ENCODE measurements at places on chromosomes 12 and 14.

GRCh38 chr14:82412545-82412944 lies 878.9 kb upstream of the SEL1L start:
- no peak for DNase-seq

DNA sequence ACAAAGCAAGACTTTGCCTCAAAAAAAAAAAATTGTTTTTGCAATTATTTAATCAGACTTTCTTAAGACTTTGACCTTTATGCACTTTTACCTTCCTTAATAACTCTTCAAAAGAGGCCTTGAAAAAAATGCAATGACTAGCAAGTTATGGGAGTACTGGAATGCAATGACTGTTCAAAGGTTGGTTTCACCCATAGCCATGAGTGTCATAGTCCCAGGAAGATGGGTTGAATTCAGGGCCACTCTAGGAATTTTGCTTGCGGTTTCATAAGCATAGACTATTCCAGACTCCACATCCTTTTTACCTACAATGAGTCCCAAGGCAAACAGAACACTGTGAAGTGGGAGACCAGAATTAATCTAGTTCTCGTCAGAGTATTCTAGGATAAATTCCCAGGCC lies 29.4 kb upstream of the DENND5B start:
- DNase-seq: no peak

DNA sequence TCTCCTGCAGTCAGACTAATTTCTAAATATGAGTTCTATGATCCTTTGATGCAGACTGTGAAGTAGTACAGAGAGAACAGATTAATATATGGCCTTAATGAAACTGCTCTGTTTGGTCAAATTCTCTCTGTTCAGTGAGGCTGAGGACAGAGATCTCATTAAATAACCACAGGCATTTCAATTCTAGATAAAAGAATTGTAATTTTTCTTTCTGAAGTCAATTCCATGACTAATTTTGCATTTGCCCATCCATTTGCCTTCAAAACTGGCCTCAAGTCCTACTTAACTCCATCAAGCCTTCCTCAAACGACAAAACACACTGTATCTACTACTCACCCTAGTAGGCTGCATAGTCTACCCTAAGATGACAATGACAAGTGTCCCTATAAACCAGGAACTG lies 67.1 kb downstream of the DUSP16 start:
- no peak for DNase-seq

GRCh38 chr12:74539261-74539660 lies 1.6 kb downstream of the ATXN7L3B start:
- DNase-seq: no peak

GRCh38 chr14:37985826-37986470 lies 221.8 kb upstream of the SSTR1 start:
- no peak for DNase-seq

- DNase-seq: no peak
These were observed 59.3 kb upstream of the KCNA5 start for GRCh38 chr12:4984344-4984743.

DNA sequence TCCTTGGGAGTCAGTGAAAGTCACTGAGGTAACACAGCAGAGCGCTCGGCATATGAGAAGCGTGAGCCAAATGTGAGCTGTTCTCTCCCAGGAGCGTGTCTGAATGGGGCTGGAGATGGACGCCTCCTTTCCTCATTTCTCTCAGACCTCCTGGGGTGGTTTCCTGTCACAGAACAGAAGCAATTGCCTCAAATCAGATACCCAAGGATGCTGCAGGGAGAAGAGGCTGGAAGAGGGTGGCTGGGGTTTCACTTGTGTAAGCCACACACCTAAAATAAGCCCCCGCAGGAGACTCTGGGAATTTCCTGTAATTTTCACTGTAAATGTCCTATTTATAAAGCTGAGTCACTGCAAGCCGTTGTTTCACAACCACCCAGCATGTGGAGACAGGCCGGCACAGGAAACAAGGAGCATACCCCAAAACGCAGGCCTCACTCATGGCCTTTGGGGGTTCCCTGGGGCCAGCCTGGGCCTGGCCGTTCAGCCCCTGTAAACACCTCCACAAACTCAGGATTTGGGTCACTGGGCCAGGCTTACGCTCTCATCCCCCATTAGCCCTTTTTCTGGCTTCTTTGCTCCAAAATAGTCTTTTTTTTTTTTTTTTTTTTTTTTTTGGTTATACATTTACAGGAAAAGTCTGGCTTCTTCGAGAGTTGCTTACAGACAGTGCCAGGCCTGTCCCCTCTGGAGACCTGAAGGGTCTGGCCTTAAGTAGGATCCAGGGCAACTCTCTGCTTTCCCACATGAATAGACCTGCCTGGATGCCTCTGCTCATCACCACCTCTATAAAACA lies 55.3 kb downstream of the VCPKMT start:
- DNase-seq: no peak

- DNase-seq: no peak
These were observed 13.3 kb upstream of the SERPINA9 start for GRCh38 chr14:94489336-94489735.
